ENCODE measurements at places on chromosomes 6 and 20.

DNA sequence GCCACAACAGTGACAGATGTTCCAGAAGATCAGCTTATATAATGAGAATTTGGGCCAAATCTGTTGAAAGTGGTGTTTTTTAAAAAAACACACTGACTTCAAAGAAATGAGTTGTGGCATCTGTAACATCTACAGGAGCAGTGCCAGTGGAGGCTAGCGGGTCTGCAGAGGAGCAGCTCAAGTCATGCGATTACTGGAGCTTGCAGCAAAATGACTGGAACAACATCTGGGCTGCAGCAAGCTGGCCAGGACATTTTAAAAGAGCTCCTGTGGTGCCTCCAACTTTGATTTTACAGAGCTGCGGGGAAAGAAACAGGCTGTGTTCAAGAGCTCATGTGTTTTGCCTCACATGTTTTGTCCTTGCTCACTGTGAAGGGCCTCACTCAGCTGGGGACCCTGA lies 57.2 kb downstream of the TBX18 start:
- no peak for DNase-seq

- no peak for DNase-seq
These were observed 57.8 kb upstream of the RREB1 start for GRCh38 chr6:7050004-7050403.

DNA sequence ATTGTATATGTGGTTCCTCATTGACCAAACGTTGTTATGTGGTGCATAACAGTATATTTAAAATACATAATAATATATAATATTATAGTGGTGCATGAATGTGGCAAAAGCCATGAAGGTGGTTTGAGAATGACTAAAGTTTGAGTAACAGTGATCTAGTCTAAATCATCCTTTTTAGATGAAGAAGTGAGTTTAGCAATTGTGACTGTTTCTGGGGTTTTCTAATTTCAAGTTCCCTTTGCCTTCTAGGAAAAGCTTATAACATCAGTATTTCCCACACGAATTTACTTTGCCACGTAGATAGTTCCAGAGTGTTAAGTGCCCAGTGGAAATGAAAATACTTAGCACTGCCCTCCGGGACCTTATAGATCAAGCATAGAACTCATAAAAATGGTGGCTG lies 40.9 kb downstream of the ARFGEF2 start:
- DNase-seq: no peak

- DNase-seq: no peak
These were observed 18.2 kb downstream of the STMND1 start for GRCh38 chr6:17120019-17120418.

GRCh38 chr6:112881828-112882780 lies 535.0 kb downstream of the RFPL4B start:
- DNase-seq: no peak

GRCh38 chr6:87897663-87898062 lies 150.0 kb upstream of the SPACA1 start:
- no peak for DNase-seq

GRCh38 chr6:28719275-28719940 lies 193.7 kb downstream of the GPX5 start:
- no peak for DNase-seq

- no peak for DNase-seq
These were observed 47.6 kb upstream of the MYL9 start for GRCh38 chr20:36493801-36494114.

- peak; percentile 25 for DNase-seq
These were observed 40.1 kb downstream of the TRAF3IP2 start for GRCh38 chr6:111565326-111566221.

DNA sequence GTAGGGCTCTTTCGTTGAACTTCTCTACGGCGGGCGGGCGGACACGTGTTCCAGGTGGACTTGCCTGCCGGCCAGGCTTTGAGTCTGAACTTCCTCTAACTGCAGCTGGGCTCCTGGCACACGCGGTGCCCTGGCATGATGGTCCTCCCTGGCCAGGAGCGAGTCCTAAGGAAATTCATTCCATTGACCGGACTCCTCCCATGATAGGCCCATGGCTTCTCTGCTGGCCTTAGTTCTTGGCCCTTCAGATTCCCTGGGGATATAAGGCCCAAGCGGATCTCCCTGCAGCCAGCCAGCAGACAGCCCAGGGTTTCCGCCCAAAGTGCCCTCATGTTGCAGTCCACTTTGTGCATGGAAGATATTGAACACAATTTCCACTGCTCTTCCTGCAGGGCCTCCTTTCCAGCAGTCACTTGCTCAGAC lies 39.4 kb downstream of the TBC1D7 start:
- no peak for DNase-seq

GRCh38 chr6:5351552-5352210 lies 90.4 kb downstream of the FARS2 start:
- no peak for DNase-seq

- DNase-seq: peak; percentile 15
These were observed 4.2 kb downstream of the PSMF1 start for GRCh38 chr20:1122388-1123315.

- no peak for DNase-seq
These were observed 13.8 kb upstream of the TLDC2 start for GRCh38 chr20:36861875-36862801.

DNA sequence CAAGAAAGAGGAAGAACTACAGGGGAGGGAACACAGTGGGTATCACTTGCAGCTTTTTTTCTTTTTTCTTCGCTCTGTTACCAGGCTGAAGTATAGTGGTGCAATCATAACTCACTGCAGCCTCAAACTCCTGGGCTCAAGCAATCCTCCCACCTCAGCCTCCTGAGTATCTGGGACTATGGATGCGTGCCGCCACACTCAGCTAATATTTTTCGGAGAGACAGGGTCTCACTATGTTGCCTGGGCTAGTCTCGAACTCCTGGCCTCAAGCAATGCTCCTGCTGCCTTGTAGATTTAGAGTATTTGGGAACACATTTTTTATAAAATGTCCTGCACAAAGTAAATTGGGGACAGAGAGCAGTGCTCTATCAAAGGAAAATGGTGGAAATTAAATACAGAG lies 28.3 kb downstream of the PARD6B start:
- DNase-seq: no peak

DNA sequence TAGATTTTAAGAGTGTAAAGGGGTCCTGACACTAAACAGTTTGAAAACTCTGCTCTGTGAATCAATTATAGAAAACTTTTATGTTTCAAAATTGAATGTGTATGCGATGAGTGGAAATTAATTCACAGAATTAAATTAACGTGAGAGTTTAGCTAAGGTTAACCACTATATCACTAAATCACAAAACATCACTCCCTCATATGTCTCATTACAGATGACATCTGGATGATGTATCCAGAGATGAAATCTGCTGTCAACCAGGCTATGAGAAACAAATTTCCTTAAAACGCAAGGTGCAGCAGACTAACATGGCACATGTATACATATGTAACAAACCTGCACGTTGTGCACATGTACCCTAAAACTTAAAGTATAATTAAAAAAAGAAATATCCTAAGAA lies 27.3 kb downstream of the PRSS35 start:
- no peak for DNase-seq

DNA sequence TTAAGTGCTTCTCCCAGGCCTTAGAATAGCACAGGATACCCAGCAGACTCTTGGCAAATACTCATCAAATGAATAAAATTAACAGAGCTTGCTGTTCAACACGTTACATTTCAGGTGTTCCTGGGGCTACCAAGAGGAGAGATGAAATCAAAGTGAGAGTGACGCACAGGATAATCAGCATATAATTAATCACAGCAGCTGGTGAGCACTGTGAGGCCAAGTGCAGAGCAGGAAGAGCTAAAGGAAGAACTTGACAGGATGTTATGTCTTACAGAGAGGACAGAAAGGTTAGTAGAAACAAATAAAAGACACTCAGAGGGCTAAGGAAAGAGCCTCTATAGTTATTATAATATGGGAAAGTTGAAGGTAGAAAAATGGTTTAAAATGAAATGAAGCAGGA lies 8.8 kb downstream of the PPIL1 start:
- no peak for DNase-seq

- DNase-seq: no peak
These were observed 89.2 kb downstream of the PHACTR3 start for GRCh38 chr20:59693587-59693986.

- no peak for DNase-seq
These were observed 340.7 kb downstream of the ADGRB3 start for GRCh38 chr6:68975816-68976215.

DNA sequence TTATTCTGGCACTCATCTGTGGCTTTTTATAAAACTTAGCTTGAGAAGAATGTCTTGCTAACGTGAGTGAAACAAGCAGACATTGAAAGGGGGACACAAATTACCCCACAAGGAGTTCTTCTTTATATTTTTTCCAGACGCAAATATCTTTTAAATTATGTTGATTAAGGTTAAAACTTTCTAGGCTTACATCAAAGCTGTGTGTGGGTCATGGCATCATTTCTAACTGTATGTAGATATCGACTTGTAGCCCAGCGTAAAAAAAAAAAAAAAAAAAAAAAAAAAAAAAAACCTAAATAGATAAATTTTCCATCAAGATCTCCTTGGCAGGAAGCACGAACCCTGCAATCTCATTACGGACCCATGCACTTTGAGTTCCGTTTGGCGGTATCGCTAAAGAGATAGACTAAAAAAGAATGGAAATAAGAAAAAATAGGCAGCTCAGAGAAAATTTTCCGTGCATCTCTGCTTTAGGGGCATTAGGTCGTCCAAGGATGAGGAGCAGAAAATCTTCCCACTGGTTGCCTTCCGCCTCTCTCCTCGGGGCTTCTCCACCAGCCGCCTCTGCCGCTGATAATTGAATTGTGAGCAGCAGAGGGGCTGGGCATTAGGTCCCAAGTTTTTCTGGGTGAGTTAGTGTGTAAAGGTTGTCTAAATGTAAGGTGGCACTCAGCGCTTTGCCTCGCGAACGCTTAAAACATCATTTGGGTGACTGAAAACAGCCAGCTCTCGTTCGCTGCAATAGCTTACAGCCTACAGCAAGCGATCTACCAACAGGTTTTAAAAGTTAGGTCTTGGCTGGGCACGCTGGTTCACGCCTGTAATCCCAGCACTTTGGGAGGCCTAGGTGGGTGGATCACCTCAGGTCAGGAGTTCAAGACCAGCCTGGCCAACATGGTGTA lies 194.0 kb downstream of the TRIM27 start:
- DNase-seq: no peak

- DNase-seq: peak; percentile 12
These were observed 43.6 kb upstream of the NKX2-2 start for GRCh38 chr20:21557241-21558020.

DNA sequence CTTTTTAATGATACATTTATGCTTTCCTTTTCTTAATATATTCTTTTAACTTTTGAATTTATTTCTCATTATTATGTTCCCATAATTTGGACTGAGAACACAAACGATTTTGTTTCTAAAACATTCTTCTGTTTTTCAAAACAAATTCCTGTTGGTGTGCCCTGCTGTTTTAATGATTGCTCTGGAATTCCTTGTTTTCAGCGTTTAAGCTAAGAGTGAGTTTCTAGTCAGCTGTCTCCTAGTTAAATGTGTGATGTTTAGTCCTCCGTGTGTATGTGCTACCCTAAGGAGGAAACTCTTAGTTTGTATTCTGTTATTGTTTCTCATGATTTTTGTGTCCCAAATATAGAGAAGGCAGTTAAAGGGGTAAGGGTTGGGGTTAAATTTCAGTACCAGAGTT lies 306.1 kb upstream of the RGS17 start:
- no peak for DNase-seq

DNA sequence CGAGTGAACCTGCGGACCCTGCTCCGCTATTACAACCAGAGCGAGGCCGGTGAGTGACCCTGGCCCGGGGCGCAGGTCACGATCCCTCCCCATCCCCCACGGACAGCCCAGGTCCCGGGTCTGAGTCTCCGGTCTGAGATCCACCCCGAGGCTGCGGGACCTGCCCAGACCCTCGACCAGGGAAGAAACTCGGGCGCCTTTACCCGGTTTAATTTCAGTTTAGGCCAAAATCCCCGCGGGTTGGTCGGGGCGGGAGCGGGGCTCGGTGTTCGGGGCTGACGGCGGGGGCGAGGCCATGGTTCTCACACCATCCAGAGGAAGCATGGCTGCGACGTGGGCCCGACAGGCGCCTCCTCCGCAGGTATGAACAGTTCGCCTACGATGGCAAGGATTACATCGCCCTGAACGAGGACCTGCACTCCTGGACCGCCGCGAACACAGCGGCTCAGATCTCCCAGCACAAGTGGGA lies 46.9 kb upstream of the TRIM26 start:
- peak; percentile 36 for DNase-seq

DNA sequence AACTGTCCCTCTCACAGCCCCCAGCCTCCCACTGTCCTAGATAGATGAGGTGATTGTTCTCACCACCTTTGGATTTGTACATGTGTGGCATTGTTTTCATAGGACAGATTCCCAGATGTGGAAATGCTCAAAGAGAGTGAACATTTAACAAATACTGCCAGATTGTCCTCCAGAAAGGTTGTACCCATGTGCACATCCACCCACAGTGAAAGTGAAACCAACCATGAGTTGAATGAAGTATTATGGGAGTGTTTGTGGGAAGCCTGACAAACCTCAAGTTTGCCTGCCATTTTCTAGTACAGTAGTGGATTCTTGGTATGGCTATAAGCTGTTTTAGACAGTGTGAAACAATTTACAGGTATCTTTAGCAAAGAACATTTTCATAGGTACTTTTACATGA lies 42.7 kb downstream of the ANKRD6 start:
- peak; percentile 67 for DNase-seq

DNA sequence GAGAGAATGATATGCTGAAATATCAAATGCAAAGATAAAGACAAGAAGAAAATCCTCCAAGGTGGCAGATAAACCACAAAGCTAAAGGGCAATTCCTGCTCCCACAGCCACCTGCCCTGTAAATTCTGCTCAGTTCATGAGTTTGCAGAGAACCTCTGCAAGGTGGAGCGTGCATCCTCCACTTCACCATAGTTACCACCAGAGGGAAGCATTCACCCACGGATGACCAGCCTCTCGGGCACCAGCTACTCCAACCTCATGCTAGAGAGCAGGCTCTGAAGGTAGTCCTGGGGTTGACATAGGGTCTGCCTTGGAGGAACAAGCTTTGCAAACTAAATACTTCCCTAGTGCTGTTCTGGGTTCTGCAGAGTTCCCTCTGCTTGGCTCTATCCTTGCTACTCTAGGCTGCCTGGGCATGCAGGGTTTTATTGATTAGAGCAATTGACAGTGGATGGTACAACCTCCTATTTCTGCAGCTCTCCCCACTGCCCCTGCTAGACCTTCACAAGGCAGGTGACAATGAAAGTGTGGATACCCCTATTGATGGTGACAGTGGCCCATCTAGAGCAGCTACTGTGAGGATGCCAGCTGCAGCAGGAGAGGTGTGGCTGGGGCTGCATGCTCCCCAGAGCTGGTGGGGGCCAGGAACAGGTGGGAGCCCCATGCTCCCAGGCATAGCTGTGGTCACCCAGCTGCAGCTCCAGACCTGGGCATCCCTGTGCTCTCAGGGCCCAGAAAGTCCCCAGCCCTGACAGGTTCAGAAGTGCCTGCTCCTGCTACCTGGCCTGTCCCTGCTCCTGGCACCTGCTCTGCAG lies 51.1 kb downstream of the GGTLC1 start:
- peak; percentile 69 for DNase-seq

- no peak for DNase-seq
These were observed 38.5 kb downstream of the GCNT2 start for GRCh38 chr6:10559522-10560152.
